ENCODE measurements at places on chromosomes 11 and 22.

DNA sequence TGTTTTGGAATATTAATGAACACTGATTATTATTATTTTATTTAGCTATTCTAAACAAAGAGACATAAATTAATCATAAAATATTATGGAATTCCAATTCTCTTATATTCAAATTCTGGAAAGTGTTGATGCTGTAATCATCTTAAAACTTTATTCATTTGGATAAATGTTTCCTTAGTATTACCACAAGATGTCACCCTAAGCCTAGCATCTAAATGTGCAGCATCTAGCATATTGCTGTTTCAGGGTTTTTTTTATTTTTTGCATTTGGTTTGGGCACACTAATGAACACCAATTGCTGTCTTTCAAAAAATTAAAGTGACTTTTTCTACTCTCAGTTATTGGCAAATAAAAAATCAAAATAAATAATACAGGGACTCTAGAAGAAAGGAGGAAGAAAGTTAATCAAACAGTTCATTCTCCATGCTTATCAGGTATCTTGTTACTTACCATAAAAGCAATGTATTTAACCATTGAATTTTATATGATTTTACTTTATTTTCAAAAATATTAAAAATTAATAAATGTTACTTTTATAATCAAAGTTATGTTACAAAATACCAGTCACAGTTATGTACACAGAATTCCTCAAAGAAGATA lies 31.8 kb downstream of the DLG2 start:
- peak; percentile 72 for DNase-seq

GRCh38 chr22:42811459-42811858 lies 45.6 kb downstream of the ARFGAP3 start:
- DNase-seq = no peak

GRCh38 chr11:110243791-110244190 lies 52.6 kb downstream of the RDX start:
- no peak for DNase-seq

GRCh38 chr11:22674470-22675439 lies 8.3 kb downstream of the GAS2 start:
- no peak for DNase-seq

- DNase-seq = no peak
Observed at GRCh38 chr11:122259195-122259821, 143.3 kb upstream of the BLID start.

DNA sequence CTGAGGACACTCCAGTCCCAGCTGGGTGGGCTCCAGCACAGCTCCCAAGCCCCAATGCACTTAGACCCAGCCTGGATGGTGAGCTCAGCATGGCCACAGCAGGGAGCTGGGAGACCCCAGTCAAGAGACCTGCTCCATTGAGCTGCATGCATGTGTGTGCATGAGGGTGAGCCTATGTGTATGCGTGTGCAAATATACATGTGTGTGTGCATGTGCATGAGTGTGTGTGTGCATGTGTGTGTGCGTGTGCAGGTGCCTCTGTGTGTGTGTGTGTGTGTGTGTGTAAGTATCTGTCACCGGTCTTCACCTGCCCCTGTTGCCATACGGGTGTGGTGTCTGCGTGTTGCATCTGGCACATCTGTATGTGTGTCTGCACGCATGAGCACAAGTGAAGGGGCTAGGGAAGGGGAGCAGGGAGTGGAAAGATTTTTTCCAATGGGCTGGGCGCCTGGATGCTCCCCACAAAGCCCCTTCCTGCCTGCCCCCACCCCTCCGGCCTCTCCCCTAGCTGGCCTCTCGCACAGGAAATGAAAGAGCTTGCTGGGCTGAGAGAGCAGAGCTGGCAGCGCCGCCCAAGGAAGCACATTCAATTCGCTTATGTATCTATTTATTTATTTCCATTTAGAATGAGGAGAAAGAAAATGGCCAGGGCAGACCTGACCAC lies 4.1 kb downstream of the TSPAN32 start:
- DNase-seq = peak; percentile 71

DNA sequence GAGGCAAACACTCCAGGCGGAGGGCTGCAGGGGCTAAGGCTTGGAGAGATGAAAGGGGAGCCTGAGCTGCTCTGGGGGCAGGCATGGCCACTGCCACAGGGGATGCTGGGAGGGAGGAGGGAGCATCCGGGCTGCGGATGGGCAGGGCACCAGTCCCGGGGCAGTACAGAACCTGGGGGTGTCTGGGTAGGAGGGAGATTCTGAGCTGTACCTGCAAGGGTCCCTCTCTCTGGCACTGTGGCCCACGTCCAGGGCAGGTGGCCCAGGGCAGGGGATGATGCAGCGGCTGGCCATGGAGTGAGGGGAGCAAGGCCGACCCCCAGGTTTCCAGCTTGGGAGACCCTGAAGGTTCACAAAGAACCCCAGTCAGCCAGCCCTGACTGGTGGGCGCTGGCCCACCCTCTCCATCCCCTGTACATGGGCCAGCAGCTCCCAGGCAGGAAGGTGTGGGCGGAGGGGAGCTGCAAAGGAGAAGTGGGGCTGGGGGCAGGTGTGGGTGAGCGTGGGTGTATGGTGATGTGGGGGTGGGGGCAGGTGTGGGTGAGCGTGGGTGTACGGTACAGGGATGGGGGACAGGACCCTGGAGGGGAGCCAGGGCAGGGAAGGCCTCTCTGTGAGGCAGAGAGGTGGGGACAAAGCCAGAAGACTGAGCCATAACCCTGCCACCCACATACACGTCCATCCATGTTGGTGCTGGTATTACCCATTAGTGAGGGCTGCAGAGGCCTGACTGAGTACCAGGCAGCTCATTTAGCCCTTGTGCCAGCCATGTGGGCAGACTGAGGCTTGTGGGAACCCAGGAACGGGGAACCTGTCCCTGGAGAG lies 2.2 kb upstream of the TNFRSF13C start:
- no peak for DNase-seq
